ENCODE measurements at places on chromosomes 2 and 18. TPM values are rescaled to one million over a fixed set of nuclear protein-coding genes. Genes with fewer than 3 reads are reported as not detected.
A peak's percentile ranks its signal among the peaks of the same experiment; 100 is the strongest.

DNA sequence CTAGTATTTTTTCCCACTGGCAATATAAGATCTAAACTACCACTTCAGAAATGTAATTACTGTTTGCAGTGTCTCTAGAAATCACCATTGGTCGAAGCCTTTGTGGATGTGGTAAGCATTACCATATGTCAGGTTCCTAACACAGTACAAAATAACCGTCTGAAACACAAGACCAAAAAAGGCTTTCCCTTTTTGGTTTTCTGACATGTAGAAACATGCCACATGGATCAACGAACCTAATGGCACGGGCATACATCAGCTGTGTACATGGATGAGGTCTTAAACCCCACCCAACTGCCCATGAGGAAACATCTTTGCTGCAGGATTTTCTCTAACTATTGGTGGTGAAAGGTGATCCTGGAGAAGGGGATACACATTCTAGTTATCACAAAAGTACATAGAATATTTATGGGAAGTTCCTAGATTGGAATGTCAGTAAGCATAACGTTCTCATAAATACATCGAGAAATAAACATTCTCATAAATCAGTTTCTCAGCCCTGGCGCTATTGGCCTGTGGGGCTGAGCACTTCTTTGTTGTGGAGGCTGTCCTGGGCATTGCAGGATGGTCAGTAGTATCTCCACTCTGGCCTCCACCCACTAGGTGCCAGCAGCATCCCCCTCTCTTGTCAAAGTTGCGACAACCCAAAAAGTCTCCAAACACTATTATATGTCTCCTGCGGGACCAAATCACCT, 9.0 kb downstream of the VIT start:
- no peak overlapping the region for H3K4me3 ChIP-seq
- no peak for DNase-seq
- no peaks in the 10 kb centered on the region for H3K27me3 ChIP-seq
- H3K4me1 ChIP-seq, result no peaks in the 10 kb centered on the region
- H3K27ac ChIP-seq, result no peak overlapping the region
- no peaks in the 10 kb centered on the region for H3K36me3 ChIP-seq

Gene MC2R
- not detected for total RNA-seq

GRCh38 chr2:181008407-181008806, 28.0 kb downstream of the UBE2E3 start:
- H3K36me3 ChIP-seq, result no peaks in the 10 kb centered on the region
- peak; percentile 21 for DNase-seq
- no peak overlapping the region for H3K4me3 ChIP-seq
- no peak overlapping the region for H3K27ac ChIP-seq
- no peaks in the 10 kb centered on the region for H3K27me3 ChIP-seq

DNA sequence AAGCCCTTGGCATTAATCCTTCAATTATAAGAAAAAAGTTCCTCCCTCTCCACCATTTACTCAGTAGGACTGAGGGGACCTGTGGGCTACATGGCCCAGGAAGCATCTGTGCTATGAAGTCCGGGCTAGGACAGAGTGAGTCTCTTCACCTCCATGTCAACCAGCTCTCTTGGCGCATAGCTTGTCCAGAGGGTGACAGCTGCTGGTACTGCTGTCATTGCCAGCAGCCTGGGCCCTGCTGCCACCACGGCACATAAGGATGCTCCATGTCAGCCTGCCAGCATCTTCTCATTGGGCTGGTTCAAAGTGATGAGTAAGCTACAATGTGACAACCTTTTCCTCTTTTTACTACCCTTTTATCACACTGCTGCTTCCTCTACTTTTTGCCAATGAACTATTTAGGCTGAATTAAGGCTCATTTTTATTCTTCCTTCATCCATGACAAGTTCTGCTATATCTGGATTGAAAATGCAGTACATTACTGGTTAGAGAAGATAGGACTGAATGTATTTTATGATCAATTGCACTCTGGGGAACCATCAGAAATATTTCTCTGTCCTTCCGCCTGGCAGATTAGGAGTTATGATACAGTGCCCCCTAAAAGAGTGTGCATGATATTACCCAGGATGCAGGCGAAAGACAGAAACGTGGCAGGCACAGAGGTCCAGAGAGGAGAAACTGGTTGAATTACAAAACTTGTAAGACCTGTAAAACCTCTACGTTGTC, 258.9 kb upstream of the TNP1 start:
- no peak overlapping the region for H3K27ac ChIP-seq
- no peak overlapping the region for H3K4me3 ChIP-seq
- H3K36me3 ChIP-seq, result no peaks in the 10 kb centered on the region
- H3K27me3 ChIP-seq, result no peaks in the 10 kb centered on the region
- no peak for DNase-seq
- H3K4me1 ChIP-seq, result peaks cover 8% of the 10 kb centered on the region

DNA sequence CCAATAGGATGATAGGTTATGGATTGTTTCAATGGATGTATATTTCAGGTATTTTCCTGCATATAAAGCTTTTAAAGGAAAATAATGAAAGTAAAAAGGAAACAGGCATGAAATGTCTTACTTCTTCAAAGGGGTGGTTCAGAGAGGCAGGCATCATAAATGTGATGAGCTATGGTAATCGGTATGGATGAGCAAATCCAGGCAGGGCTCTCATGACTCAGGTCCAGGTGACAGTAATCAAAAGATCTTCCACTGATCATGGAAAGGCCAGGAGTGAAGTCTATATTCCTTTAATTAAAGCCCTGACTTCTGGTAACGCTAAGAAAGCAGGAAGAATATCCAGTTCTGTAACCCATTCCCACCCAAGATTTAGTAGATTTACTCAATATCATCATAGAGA, 48.7 kb upstream of the RGPD4 start:
- no peaks in the 10 kb centered on the region for H3K36me3 ChIP-seq
- no peak overlapping the region for H3K27ac ChIP-seq
- DNase-seq, result no peak

Measured in neural progenitor cell (in vitro differentiated cells).